Left ventricle myocardium inferior (tissue), 1 donor: ENCODE measurements at places on chromosomes 1 and 21. TPM values are rescaled to one million over a fixed set of nuclear protein-coding genes. Genes with fewer than 3 reads are reported as not detected.

SH2D2A gene
- total RNA-seq, result 0.88 TPM

APCS gene
- total RNA-seq, result not detected

CELA2A gene
- not detected for total RNA-seq

TNFRSF9 gene
- not detected for total RNA-seq

CRP gene
- total RNA-seq, result not detected

ATP6V1G3 gene
- total RNA-seq, result not detected

CD52 gene
- 2.4 TPM for total RNA-seq

PEX14 gene
- 20.8 TPM for total RNA-seq

RNF19B gene
- total RNA-seq, result 15.4 TPM

NGF gene
- 5.3 TPM for total RNA-seq

OR2L13 gene
- total RNA-seq, result not detected

RHD gene
- total RNA-seq, result not detected

SPATA1 gene
- total RNA-seq, result 0.66 TPM

EPHX1 gene
- 49.7 TPM for total RNA-seq

SLC19A2 gene
- 16.6 TPM for total RNA-seq

COL9A2 gene
- 0.27 TPM for total RNA-seq

EFNA4 gene
- 1.7 TPM for total RNA-seq

LAPTM5 gene
- 18.8 TPM for total RNA-seq

IL10 gene
- total RNA-seq, result 0.38 TPM

LRRIQ3 gene
- 0.44 TPM for total RNA-seq

CFAP141 gene
- total RNA-seq, result not detected

TEDDM1 gene
- not detected for total RNA-seq

SLC25A34 gene
- 34.0 TPM for total RNA-seq

SPATA46 gene
- not detected for total RNA-seq

DYNLT4 gene
- 1.9 TPM for total RNA-seq

DNAJC6 gene
- 4.7 TPM for total RNA-seq

ZNF683 gene
- not detected for total RNA-seq

CLIC6 gene
- 11.2 TPM for total RNA-seq

PCP4L1 gene
- total RNA-seq, result not detected

ADCY10 gene
- 0.22 TPM for total RNA-seq

TSACC gene
- 0.58 TPM for total RNA-seq

OR2T33 gene
- total RNA-seq, result not detected

SPRR2F gene
- not detected for total RNA-seq

CLCA4 gene
- 0.27 TPM for total RNA-seq

ASPM gene
- 0.44 TPM for total RNA-seq

YBX1 gene
- 754 TPM for total RNA-seq

RPTN gene
- not detected for total RNA-seq

CLEC20A gene
- not detected for total RNA-seq

C1orf87 gene
- not detected for total RNA-seq

ITGB2 gene
- total RNA-seq, result 18.6 TPM

CLIC4 gene
- total RNA-seq, result 325 TPM

CLDN17 gene
- not detected for total RNA-seq

SPATA17 gene
- total RNA-seq, result 1.2 TPM

CFHR3 gene
- total RNA-seq, result not detected

RBP7 gene
- total RNA-seq, result 23.1 TPM

SLC6A17 gene
- not detected for total RNA-seq
